Thymus (tissue), 14 donors: ENCODE measurements at places on chromosomes 16 and 17. TPM values are rescaled to one million over a fixed set of nuclear protein-coding genes. Genes with fewer than 3 reads are reported as not detected.
A peak's percentile ranks its signal among the peaks of the same experiment; 100 is the strongest.

DNA sequence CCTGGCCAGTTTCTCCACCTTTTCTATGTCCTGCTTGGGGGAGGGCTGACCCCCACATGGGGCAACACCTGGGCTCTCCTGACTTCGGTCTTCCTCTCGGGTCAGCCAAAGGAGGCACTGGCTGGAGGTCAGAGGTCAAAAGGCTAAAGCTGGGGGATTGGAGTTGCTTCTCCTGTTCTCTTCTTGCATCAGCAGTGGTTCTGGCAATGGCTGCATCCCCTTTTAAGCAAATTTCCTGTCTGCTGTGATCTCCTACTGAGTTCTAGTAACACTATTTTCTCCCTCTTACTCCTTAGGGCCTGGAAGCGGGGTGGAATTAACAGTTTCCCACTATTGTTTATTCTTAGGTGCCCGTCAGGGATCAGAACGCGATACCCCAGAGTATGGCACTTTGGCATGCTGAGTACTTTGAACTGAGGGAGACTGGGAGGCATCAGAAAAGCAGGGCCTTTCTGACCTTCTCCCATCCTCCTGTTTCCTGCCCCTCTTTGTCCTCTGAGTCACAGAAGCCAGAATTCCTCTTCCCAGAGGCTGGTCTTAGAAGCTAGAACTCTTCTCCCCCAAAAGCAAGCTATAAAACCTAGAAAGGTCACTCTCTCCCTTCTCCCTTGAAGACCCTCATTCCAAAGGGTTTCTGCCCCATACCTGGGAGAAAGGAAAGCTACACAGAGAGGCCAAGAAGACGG is 268.2 kb downstream of the STX8 start:
- H3K27ac ChIP-seq: no peak overlapping the region
- H3K27me3 ChIP-seq: no peaks in the 10 kb centered on the region
- no peaks in the 10 kb centered on the region for H3K36me3 ChIP-seq
- no peaks in the 10 kb centered on the region for H3K4me1 ChIP-seq

GRCh38 chr17:7797976-7798375 is 36.0 kb upstream of the KDM6B start:
- no peaks in the 10 kb centered on the region for H3K4me1 ChIP-seq
- H3K36me3 ChIP-seq: no peaks in the 10 kb centered on the region
- no peak for DNase-seq
- no peak overlapping the region for H3K4me3 ChIP-seq

DNA sequence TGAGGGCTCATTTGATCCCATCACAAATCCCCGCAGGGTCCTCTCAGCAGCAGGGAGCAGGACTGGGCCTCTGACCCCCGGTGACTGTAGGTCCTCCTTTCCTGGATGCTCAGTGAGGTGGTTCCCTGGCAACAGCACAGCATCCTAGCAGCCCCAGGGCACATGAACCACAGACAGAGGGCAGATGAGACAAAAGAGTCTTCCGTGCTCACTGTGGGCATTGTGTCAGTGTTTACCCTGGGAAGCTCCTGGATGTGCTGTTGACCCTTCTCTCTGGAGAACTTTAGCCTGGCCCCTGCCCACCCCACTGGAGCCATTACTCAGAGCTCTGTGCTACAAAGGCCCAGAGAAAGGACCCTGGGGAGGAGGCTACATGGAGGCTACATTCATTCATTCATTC is 21.7 kb upstream of the TMEM220 start:
- H3K4me3 ChIP-seq: no peak overlapping the region
- H3K4me1 ChIP-seq: no peaks in the 10 kb centered on the region
- H3K27ac ChIP-seq: no peak overlapping the region
- no peaks in the 10 kb centered on the region for H3K27me3 ChIP-seq

GRCh38 chr17:36609498-36609862 is 8.1 kb downstream of the MRM1 start:
- no peak overlapping the region for H3K4me3 ChIP-seq
- H3K4me1 ChIP-seq: no peaks in the 10 kb centered on the region
- H3K36me3 ChIP-seq: no peaks in the 10 kb centered on the region
- H3K27ac ChIP-seq: no peak overlapping the region
- no peak for DNase-seq

GRCh38 chr16:54212893-54213292 is 73.7 kb downstream of the IRX3 start:
- H3K4me1 ChIP-seq: no peaks in the 10 kb centered on the region
- no peak overlapping the region for H3K4me3 ChIP-seq
- no peaks in the 10 kb centered on the region for H3K27me3 ChIP-seq
- no peak overlapping the region for H3K27ac ChIP-seq

DNA sequence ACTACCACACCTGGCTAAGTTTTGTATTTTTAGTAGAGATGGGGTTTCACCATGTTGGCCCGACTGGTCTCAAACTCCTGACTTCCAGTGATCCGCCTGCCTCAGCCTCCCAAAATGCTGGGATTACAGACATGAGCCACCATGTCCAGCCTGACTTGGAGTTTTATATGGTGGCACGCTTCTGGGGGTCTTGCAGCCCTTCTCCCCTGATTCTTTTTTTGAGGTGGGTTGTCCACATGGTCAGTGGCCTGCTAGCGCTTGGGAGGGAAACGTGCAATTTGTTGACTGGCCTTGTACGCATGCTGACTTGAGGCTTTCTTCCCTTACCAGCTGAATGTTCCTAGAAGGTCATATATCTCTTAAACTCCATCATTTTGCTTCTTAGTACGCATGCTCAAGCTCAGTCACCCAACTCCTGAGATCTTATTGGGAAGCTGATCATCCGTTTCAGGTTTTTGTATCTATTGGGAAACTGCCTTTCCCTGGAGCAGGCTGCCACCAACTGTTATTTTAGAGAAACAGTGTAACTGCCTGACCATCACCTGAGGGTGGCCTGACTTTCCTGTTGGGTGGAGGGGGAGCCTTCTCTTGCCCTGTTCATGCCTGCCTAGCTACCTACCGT is 13.7 kb upstream of the LDHD start:
- H3K4me1 ChIP-seq: no peaks in the 10 kb centered on the region
- H3K27ac ChIP-seq: no peak overlapping the region
- H3K27me3 ChIP-seq: no peaks in the 10 kb centered on the region
- no peaks in the 10 kb centered on the region for H3K36me3 ChIP-seq

GRCh38 chr17:4074831-4075495 is 67.9 kb downstream of the ZZEF1 start:
- H3K4me3 ChIP-seq: no peak overlapping the region
- H3K27ac ChIP-seq: no peak overlapping the region
- DNase-seq: peak; percentile 9
- H3K4me1 ChIP-seq: no peaks in the 10 kb centered on the region
- no peaks in the 10 kb centered on the region for H3K27me3 ChIP-seq

- no peaks in the 10 kb centered on the region for H3K36me3 ChIP-seq
- H3K27me3 ChIP-seq: no peaks in the 10 kb centered on the region
- H3K4me1 ChIP-seq: peaks cover 6% of the 10 kb centered on the region
These were observed at the start of gene MED13 for GRCh38 chr17:62064791-62065563. Gene MED13, minus strand, starts transcription at chr17:62065278. Its CDS starts 73 bp downstream, at chr17:62065205.

- peaks cover 14% of the 10 kb centered on the region for H3K4me1 ChIP-seq
- no peaks in the 10 kb centered on the region for H3K36me3 ChIP-seq
- H3K27ac ChIP-seq: no peak overlapping the region
- no peak overlapping the region for H3K4me3 ChIP-seq
- no peaks in the 10 kb centered on the region for H3K27me3 ChIP-seq
These were observed 22.9 kb downstream of the C16orf96 start for GRCh38 chr16:4578961-4579530.

DNA sequence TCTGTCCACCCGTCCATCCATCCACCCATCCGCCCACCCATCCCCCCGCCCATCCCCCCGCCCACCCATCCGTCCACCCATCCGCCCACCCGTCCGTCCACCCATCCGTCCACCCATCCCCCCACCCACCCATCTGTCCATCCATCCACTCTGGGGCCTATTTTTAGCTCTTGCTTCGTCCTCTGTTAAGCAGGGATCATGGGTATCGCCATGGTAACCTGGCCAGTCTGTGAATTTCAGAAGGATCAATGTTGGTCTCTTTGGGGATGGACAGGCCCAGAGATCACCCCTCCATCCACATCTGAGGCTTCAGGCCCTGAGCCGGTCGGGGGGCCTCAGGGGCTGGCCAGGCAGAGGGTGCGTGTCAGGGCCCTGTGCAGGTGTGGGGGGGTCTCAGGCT is 15.2 kb upstream of the DPEP1 start:
- no peak for DNase-seq
- no peak overlapping the region for H3K27ac ChIP-seq
- no peaks in the 10 kb centered on the region for H3K36me3 ChIP-seq
- peaks cover 10% of the 10 kb centered on the region for H3K27me3 ChIP-seq
- H3K4me1 ChIP-seq: peaks cover 73% of the 10 kb centered on the region
- H3K4me3 ChIP-seq: no peak overlapping the region

GRCh38 chr16:85459529-85460251 is 153.4 kb upstream of the GSE1 start:
- H3K4me3 ChIP-seq: no peak overlapping the region
- H3K36me3 ChIP-seq: no peaks in the 10 kb centered on the region
- no peak for DNase-seq
- peak overlapping the region; percentile 91 for H3K27ac ChIP-seq
- peaks cover 23% of the 10 kb centered on the region for H3K27me3 ChIP-seq

GRCh38 chr17:45406107-45406506 is 26.6 kb downstream of the ARHGAP27 start:
- no peak for DNase-seq
- peaks cover 51% of the 10 kb centered on the region for H3K36me3 ChIP-seq
- no peak overlapping the region for H3K4me3 ChIP-seq
- H3K27me3 ChIP-seq: no peaks in the 10 kb centered on the region

DNA sequence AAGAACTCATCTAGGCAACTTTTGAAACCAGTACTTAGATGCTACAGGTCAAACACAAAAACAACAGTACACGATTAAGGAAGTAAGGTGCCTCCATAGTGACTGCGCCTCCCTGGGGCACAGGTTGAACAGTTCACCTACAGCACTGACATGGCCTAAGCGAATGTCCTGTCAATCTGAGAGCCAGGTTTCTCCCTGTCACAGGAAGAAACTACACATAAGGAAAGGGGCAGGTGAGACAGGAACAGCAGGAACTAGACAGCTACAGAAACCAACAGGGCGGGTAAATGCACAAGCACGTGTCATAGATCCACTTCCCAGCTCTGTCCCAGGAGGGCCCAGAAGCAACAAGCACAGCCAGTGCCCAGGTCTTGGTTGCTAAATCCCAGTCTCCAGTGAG is 8.0 kb upstream of the ARHGDIA start:
- no peak for DNase-seq
- peaks cover 48% of the 10 kb centered on the region for H3K36me3 ChIP-seq
- no peaks in the 10 kb centered on the region for H3K4me1 ChIP-seq
- no peak overlapping the region for H3K4me3 ChIP-seq

DNA sequence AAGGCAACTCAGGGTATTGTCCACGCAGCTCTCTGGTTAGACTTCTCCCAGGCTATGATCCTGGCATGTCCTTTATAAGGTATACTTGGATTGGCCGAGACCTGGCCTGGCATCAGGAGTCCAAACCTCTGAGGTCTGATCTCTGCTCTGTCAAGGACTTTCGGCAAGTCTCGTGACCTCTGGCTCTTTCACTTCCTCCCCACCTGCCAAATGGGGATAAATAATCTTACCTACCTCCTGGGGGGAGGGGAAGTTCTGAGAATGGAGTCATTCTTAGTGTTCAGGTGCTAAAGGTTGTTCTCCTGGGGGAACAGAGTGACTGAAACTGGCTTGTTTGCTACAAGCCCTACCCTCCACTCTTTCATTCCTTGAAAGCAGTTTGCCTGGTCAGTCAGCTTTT is 7.6 kb downstream of the ATXN1L start:
- DNase-seq: no peak
- no peak overlapping the region for H3K27ac ChIP-seq
- H3K4me1 ChIP-seq: peaks cover 69% of the 10 kb centered on the region
- no peaks in the 10 kb centered on the region for H3K27me3 ChIP-seq
- no peak overlapping the region for H3K4me3 ChIP-seq

GRCh38 chr16:50697881-50698767 is 4.7 kb downstream of the NOD2 start:
- no peaks in the 10 kb centered on the region for H3K36me3 ChIP-seq
- H3K4me1 ChIP-seq: peaks cover 33% of the 10 kb centered on the region
- H3K27ac ChIP-seq: no peak overlapping the region
- H3K4me3 ChIP-seq: no peak overlapping the region
- no peak for DNase-seq
- peaks cover 2% of the 10 kb centered on the region for H3K27me3 ChIP-seq

GRCh38 chr17:79728908-79729471 is 1.8 kb upstream of the ENPP7 start:
- H3K36me3 ChIP-seq: no peaks in the 10 kb centered on the region
- DNase-seq: no peak
- no peak overlapping the region for H3K27ac ChIP-seq
- H3K4me3 ChIP-seq: no peak overlapping the region
- no peaks in the 10 kb centered on the region for H3K27me3 ChIP-seq

The FOXN1 gene
- total RNA-seq: 5.4 TPM

The EIF1 gene
- total RNA-seq: 145 TPM

The SMIM36 gene
- not detected for total RNA-seq

The LRRC46 gene
- total RNA-seq: 0.19 TPM

The TM4SF5 gene
- total RNA-seq: not detected

The HOXB7 gene
- 0.09 TPM for total RNA-seq

The TLCD1 gene
- total RNA-seq: 7.7 TPM
